ENCODE measurements at places on chromosomes 13 and 19. TPM values are rescaled to one million over a fixed set of nuclear protein-coding genes. Genes with fewer than 3 reads are reported as not detected.

DNA sequence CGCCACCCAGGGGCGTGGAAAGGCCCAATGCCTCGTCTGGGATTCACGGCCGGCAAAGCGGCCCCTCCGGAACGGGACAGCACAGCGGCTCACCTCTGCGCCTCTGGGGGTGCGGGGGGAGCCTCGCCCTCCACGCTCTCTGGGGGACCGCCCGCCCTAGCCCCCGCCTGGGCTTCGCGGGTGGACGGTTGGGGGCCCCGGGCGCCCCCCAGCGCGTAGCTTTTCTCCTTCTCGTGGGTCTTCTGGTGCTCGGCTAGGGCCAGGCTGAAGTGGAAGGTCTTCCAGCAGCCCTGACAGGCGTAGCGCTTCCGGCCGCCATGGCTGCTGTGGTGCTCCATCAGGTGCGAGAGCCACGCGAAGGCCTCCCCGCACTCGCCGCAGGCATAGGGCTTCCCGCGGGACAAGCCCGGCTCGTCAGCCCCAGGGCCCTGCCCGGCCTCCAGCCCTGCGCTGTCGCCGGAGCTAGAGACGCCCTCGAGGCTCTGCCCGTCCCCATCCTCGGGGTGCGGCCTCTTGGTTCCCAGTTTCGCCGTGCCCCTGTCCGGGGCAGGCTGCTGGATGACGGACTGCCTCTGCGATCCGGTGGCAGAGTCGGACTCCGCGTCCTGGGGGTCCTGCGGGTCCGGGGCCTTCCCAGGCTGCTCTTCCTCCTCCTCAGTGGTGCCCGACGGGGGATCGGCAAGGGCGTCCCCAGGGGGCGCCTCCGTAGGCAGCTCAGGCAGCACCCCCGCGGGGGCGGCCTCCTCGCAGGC lies 13.3 kb downstream of the ZSCAN18 start:
- no peak for DNase-seq

GRCh38 chr13:23449398-23450162 lies 16.1 kb upstream of the SACS start:
- no peak for DNase-seq

GRCh38 chr13:50153401-50153800 lies 138.2 kb downstream of the KCNRG start:
- no peak for DNase-seq

The KANK3 gene
- 19.3 TPM for total RNA-seq

The SYNGR4 gene
- not detected for total RNA-seq
